8988T (cell line): ENCODE measurements at places on chromosomes 2 and 18.

DNA sequence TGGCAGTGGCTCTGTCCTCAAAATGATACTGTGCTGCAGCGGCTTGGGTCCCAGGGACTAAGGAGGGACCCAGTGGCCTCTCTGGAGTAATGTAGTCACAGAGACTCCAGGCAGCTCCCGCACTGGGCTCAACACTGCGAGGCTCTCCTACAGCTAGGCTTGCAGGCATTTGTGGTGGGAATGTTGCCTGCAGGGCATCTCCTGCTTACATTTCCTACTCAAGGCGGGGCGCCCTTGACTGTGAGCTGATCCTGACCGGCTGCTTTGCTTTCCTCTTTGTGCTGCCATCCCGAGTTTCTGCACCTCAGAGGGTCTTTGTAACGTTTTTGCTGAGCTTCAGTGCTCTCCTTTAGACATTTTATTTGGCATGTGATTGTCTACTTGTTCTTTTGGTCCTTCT is 177.4 kb upstream of the FN1 start:
- DNase-seq, result no peak

DNA sequence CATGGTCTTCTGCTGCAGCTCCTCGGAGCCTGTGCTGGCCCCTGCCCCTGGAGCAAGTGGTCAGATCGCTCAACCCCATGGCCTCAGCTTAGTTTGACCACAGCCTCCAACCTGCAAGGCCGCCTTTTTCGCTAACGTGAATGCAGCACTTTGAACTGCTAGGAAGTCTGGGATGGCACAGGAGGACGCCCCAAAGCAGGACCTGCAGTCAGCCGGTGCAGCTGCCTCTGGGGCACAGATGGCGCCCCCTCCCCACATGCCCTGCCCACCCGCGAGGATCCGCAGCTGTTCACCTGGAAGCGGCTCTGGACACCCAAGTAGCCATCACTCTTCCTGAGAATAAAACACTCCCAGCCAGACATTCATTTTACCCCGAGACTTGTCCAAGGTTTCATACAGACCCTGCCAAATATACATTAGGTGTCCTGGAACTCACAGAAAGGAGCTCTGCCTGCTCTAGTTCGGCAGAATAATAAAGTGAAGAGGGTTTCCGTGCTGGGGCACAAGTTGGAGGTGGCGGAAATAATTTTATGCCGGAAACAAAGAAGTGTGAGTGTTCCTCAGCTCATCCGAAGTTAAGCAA is 510.1 kb downstream of the EIPR1 start:
- DNase-seq, result no peak

GRCh38 chr18:62211325-62211828 is 24.3 kb downstream of the RELCH start:
- no peak for DNase-seq

DNA sequence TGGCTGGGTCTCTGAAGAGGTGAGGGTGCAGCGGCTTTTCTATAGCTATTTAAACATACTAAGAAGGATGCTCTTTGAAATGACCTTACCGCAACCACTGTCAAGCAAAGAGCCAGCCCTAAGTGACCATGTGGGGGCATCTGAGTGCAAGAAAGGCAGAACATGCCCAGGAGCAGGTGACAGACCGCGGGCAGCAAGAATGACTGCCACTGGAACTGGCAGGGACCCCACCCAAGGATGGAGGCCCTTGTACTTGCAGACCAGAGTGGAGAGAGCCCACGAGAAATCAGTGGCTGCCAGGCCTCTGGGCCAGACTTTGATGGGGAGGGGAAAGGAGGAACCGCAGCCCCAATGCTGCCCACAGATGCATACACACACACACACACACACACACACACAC is 33.1 kb downstream of the DNMT3A start:
- no peak for DNase-seq

DNA sequence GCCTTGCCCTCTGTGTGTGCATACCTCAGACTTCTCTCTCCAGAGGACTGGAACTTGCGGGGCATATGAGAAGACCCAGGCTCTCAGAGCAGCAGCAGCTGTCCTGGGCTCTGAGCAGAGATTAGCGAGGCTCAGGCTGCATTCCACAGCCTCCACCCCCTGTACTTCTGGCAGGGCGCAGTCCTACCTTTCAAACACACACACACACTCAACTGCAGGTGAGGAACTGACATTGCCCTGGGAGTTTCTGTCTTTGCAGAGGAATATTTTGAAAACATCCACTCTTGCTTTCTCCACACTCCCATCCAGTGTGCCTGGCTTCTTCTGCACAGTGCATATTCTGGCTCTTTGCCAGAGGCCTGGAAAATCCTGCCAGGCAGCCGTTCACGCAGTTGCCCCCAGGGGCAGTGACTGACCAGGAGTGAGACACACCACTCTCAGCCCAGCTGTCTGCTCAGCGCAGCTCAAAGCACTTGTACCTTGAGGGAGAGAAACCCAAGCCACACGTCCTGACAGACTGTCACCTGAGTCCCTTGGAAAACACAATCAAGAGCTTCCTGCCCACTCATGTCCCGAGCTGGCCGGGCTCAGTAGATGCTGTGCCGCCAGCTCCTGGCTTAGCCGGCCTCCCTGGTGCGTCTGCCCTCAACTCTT is 460.8 kb downstream of the RNF144A start:
- no peak for DNase-seq

DNA sequence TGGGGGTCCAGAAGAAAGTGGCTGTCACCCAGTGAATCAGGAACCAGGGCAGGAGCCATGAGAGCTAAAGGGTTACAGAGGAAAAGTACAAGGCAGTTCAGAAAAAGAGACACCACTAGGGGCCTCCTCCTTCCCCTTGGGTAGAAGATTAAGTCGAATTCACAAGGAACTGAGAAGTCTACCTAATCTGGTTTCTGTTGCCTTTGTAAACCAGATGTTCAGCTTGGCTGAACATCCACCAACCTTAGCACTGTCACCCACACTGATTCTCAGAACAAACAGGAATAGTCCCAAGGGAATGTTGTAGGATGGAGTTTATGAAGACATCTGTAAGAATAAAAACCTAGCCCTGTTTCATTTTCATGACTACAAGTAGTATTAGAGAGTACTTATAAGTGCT is 90.4 kb upstream of the NOSTRIN start:
- DNase-seq, result no peak

DNA sequence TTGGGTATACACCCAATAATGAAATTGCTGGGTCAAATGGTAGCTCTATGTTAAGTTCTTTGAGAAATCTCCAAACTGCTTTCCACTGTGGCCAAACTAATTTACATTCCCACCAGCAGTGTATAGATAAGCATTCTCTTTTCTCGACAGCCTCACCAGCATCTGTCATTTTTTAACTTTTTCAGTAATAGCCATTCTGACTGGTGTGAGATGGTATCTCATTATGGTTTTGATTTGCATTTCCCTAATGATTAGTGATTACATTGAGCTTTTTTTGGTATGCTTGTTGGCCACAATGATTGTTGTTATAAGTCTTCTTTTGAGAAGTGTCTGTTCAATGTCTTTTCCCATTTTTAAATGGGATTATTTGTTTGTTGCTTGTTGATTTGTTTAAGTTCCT is 50.4 kb upstream of the EPAS1 start:
- DNase-seq, result no peak

GRCh38 chr2:39932198-39932597 is 153.1 kb upstream of the THUMPD2 start:
- no peak for DNase-seq

DNA sequence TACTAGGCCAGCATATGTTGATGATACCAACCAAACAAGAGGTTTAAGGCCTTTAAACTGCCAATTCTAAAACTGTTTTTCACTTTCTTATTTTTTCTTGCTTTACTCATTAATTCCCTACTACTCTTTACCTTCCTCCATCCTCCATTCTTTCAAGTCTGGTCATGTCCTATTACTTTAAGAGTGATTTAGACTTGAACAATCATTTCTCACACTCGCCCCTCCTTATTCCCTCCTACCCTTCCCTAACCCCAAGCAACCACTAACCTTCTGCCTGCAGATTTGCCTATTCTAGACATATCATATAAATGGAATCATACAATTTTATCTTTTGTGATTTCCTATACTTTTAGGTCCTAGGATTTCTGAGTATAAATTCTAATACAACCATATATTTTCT is 127.7 kb downstream of the USP34 start:
- no peak for DNase-seq

- no peak for DNase-seq
These were observed 42.8 kb downstream of the ITSN2 start for GRCh38 chr2:24317491-24317920.

- DNase-seq, result no peak
These were observed 37.6 kb downstream of the ZNF516 start for GRCh38 chr18:76457475-76457874.

DNA sequence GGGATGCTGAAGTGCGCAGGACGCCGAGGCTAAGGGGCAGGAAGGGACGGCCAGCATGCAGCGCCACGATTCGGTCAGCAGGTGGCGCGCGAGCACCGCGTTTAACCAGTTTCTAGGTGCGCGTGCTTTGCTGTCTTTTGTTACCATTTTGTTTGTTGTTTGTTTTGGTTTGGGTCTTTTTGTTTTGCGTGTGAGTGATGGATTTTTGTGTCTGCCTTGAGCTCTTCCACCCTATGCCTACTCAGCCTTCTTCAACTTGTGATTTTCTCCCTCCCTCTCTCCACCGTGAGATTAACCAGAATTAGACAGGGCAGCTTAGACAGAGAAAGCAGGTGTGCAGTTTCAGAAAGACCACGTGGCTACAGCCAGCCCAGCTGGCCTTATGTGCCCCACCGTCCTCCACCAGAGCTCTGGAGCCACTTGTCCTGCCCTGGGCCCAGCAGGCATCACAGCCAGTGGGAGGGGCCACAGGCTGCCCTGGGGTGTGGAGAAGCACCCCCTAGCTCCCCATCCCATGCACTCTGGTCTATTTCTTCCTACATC is 180.2 kb downstream of the RNF144A start:
- DNase-seq, result peak; percentile 44

GRCh38 chr2:112092286-112093041 is 37.4 kb downstream of the TMEM87B start:
- DNase-seq, result no peak

- no peak for DNase-seq
These were observed 1162.8 kb downstream of the DSC3 start for GRCh38 chr18:29879763-29880162.

DNA sequence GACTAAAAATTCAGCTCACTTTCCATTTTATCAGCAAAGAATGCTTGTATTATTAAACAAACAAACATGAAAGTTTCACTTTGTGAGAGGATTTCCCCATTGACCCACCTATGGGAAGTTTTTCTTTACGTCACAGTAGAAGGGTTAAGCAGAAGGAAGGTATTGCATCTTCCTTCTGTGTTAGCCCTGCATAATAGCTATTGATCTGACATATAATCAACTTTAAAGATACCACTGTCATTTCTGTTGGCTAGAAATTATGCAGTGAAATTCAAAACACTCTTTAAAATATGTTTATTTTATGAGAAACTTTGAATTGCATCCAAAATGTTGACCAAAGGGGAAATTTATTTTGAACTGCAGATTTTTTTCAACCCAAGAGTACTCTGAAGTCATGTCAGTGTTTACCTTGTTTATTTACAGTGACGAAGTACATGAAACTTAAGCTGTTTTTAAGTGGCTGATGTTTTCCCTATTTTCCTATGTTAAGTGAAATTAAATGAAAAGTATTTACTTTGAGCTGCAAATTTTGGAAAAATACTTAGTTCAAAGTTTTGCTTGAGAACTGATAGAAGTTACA is 566.4 kb downstream of the ZEB2 start:
- DNase-seq, result no peak

GRCh38 chr2:98034745-98035144 is 39.0 kb upstream of the TMEM131 start:
- no peak for DNase-seq

DNA sequence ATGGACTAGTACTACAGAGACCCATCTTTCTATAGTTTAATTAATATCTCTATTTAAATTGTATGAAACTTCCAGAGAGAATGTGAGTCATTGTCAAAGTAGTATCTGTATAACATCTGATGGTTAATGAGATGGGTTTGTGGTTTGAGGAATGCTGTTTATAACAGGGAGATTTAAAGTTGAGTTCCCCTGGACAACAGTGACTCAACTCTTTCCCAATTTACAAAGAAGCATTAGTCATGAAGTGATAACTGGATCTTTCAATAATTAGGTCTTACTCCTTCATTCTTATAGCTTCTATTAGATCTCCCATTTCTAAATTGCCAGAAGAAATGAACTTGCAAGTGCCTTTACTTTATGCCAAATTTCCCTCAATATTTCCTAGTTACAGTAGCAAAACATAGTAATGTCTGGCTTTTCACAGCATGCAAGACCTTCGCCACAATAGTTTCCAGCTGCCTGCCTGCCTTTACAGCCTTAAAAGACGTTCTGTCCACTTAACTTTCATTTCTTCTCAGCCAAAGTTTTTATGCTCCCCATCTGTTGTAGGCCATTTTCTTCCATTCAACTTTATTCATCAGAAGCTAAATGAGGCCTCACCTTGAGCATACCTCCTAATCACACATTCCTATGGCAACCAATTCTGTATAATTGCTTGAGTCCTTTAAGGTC is 47.7 kb upstream of the WDR75 start:
- no peak for DNase-seq

- no peak for DNase-seq
These were observed 127.3 kb downstream of the MGAT5 start for GRCh38 chr2:134381141-134381540.

- DNase-seq, result no peak
These were observed 86.5 kb downstream of the ICOS start for GRCh38 chr2:204023088-204023487.

DNA sequence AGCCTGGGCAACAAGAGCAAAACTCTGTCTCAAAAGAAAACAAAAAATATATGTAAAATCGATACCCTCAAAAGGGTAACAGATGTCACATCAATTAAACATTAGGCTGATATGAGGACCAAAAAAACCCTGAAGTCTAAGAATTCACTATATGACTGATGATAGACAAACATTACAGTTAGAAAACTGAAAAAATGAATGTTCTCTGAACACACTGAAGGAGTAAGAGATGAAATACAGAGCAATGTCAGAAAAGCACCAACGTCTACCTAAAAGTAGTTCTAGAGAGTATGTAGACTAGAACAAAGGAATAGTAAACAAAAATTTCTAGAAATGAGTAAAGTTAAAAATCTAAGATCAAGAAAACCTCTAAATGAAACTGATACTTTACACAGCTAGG is 81.9 kb downstream of the SLC66A3 start:
- DNase-seq, result no peak

DNA sequence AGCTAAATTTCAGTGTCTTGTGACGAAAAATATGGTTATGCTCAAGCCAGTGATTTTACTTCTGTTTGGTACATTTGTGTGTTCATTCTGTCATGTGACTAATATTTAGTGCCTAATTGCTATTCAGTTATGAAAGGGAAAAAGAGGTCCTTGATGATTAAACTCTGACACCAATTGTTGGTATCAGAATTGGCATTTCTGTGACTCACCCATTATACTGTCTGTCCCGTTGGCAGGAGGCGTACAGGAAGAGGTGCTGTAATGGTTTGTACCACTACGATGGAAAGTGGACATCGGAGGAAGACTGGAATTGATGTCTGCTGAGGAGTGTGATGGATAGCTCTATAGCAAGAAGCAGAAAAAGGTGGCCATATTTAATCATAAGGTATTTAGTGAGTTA is 310.4 kb upstream of the CCDC68 start:
- no peak for DNase-seq
